SJSA1 (cell line): ENCODE measurements at places on chromosomes 11 and 22. TPM values are rescaled to one million over a fixed set of nuclear protein-coding genes. Genes with fewer than 3 reads are reported as not detected.

The CCDC87 gene
- 0.34 TPM in 1 of 2 replicates, not detected in the other for total RNA-seq

The PGAP2 gene
- total RNA-seq = 6.7 and 16.1 TPM in 2 replicates

The NLRP14 gene
- not detected in 2 replicates for total RNA-seq

The OR52E5 gene
- not detected in 2 replicates for total RNA-seq

The UVRAG gene
- 7.7 and 25.2 TPM in 2 replicates for total RNA-seq

The CD3D gene
- total RNA-seq = not detected in 2 replicates

The INS gene
- not detected in 2 replicates for total RNA-seq

The RBMXL2 gene
- total RNA-seq = not detected in 2 replicates

The AMOTL1 gene
- 10.1 and 14.8 TPM in 2 replicates for total RNA-seq

The MS4A7 gene
- total RNA-seq = not detected in 2 replicates

The LSP1 gene
- total RNA-seq = 0.50 and 3.4 TPM in 2 replicates

The ART1 gene
- total RNA-seq = not detected in 2 replicates

The ZNRF3 gene
- 3.2 and 6.0 TPM in 2 replicates for total RNA-seq

The CHADL gene
- 0.11 TPM in 1 of 2 replicates, not detected in the other for total RNA-seq

DNA sequence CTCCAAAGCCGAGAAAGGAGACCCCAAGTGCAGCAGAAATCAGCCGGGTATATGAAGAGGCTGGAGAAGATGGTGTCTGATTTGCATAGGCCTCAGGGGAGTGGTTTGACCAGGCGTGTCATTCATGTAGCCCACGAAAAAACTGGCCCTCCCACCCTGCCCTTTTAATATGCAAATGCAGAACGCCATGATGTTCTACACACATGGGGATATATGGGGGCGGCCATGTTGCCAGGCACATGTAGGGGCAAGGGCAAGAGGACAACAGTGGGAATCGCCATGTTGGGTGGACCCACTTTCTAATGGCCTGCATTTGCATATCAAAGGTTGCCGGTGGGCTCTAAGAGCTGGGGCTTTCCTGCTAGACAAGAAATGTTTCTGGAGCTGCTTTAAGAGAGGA lies 86.4 kb downstream of the ISX start:
- no peak for DNase-seq

GRCh38 chr22:16651217-16651616 lies 58.6 kb upstream of the CCT8L2 start:
- DNase-seq = no peak

DNA sequence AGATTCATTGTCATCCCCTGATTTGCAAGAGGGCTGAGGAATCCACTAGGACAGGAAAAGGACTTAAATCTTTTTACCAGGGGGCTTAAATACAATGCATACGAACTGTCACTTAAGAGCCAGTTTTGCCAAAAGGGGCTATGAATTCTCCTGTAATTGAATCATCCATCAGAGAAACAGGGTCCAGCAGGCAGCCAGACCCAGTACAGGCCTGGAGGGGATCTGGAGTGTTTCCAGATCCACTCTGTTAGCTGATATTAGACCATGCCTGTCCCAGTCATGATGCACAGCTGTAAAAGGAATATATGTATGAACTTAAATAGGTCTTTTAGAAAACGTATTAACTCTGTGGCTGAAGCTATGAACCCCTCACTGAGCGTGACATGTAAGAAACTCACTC lies 53.8 kb upstream of the PRSS23 start:
- no peak for DNase-seq

DNA sequence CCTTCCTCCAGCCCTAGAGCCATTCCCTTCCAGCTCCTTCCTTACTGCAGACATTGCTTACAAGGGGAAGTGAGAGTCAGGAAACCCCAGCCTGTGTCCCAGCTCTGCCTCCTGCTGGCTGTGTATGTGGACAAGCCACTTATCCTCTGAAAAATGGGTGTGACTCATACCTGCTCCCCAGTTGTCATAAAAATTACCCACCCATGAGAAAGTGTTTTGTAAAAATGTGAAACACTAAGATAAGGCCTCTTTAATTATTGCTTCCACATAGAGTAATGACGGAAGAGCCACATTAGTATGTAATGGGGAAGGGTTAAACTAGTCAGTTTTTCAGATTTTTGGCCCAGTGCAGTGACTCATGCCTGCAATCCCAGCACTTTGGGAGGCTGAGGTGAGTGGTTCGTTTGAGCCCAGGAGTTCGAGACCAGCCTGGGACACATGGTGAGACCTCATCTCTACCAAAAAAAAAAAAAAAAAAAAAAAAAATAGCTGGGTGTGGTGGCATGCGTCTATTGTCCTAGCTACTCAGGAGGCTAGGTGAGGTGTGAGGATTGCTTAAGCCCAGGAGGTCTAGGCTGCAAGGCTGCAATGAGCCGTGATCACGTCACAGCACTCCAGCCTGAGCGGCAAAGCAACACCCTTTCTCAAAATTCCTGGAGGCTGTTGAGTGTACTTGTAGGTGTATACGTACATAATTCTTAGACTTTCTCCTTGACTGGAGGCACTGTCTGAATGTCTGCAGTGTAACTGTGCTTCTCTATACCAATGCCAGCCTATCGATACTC lies 84.9 kb downstream of the CTTN start:
- DNase-seq = no peak

DNA sequence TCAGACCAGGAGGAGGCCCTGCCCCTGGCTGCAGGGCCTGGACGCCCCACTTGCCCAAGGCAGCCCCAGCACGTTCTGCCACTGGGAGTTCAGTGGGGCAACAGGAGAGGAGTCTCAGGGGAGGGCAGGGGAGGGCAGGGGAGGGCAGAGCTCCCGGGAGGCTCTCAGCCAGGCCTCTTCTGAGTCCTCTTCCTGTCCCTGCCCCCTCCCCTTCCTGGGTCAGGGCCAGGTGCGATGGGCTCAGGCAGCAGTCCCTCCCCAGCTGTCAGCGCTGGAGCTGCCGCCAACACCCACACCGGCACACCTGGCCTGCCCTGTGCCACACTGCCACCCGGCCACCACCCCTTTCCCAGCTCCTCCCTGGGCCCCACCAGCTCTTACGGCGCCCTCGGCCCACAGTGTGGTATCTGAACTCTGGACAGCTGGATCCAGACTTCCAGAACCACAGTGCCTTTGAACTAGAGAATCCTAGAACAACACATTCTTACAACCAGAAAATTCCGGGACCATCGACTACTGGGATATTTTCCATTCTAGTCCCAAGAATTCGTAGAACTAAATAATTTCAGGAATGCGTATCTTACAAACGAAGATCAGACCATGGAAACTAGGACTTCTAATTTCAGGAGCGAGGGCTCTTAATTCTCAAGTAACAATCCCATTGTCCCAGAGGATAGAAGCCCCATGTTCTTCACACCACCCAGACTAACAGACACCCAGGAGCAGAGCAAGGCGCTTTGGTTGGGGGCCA lies 21.8 kb downstream of the RPL3 start:
- DNase-seq = no peak

DNA sequence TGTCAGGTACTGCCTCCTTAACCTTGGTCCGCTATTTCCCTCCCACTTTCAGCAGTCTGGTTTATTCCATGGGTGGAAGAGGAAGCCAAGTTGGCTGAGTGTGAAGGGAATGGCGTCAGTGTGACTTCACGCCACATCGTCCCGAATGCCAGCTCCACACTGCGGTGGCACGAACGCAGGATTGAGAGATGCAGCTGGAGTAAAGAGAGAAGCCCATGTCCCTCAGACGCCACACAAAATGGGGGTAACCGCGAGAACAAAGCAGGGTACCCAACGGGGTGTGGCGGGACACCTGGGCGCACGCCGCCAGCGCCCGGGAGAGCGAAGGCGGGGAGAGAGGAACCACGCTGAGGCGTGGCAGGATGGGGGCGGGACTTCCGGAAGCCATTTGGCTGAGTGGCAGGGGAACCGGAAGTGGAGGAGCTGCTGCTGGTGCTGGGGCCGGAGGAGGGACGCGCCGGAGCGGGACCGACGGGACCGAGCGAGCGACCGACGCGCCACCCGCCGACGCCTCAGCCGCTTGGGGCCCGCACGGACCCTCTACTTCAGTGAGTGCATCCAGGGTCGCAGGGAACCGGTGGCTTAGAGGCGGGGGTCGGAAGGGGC lies at the start of gene PAFAH1B2:
Gene PAFAH1B2 (plus strand): TSS at position 417 of the 606 bp plus-strand sequence. CDS start 8,161 bp downstream, outside the sequence.
- peak; percentile 87 for DNase-seq

GRCh38 chr11:44192462-44193100 lies 97.1 kb downstream of the EXT2 start:
- no peak for DNase-seq

GRCh38 chr11:12121517-12121916 lies 11.1 kb downstream of the MICAL2 start:
- DNase-seq = no peak

DNA sequence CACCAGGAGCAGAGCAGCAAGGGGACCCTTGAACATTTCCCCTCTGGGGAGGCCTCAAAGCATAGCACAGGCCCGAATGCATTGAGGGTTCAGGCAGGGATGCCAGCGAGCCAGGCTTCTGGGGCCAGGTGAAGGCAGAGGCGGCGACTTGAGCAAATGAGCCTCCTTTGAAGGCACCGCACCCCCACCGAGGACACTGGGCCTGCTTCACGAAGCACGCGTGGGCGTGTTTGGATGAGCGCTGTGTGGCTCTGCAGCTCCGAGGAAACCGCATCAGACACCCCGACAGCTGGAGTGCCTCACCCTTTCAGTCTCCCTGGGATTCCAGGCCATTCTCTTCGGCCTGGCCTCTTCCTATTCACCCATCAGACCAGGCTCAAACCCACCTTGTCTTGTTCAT lies 301.8 kb downstream of the NTM start:
- no peak for DNase-seq

DNA sequence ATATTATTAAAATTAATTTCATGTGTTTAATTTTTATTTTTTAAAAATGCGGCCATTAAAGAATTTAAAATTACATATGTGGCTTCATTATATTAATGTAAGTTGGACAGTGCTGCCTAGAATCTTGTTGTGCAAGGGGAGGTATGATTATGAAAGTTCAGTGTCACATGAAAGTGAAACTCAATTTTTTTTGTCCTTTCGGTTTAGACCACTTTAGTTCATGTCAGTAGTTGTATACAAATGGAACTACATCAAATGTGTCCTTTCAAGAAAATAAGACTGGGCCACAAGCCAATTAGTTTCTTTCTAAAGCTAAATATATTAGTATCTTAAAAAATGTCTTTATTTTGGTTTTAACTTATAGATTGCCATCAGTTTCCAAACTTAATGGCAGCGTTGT lies 35.7 kb downstream of the TBCEL start:
- no peak for DNase-seq

DNA sequence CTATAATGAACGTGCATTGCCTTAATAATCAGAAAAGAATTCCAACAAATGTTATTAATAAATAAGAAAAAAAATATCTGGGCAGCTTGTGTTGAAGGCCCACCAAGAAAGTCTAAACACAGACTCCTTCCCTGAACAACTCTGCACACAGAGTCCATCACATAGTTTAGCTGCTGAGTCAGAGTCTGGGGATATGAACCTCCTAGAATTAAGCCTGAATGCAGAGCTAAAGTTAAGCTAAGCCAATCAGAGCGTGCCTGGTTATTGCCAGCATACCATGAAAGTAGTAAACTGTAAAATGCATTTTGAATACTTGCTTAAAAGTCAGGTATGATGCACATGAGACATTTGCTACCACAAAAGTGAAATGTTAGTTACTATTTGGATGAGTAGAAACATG lies 25.6 kb upstream of the TENM4 start:
- DNase-seq = no peak

GRCh38 chr11:88183233-88183632 lies 8.0 kb upstream of the RAB38 start:
- DNase-seq = no peak

DNA sequence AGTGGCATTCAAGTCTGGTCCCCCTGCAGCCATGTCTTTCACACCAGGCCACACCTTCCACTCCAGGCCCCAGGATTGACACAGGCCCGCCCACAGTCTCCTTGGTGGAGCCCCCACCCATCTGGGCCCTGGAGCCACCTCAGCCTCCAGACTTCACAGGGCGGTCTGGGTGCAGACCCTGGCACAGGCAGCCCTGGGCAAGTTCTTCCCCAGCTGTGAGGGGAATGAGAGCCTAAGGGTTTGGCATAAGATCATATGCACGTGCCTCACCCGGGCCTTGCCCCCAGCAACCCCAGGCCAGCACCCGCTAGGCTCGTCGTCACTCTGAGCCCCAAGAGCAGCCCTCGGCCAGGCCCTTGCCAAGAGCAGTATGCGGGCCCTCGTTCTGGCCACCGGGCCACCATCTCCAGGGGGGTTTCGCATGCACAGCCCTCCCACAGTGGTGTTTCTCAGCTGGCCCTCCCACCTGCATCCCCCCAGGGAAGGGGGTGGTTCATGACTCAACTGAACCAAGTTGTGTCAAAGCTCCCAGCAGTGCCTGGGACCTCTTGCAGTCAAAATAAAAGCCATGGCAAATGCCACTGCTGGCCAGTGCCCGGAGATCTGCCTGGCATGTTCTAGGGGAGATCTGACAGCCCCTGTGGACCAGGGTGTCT lies 70.4 kb upstream of the KCNQ1OT1 start:
- DNase-seq = no peak

- peak; percentile 31 for DNase-seq
These were observed 88.6 kb downstream of the PLEKHA7 start for GRCh38 chr11:16925561-16926065.

DNA sequence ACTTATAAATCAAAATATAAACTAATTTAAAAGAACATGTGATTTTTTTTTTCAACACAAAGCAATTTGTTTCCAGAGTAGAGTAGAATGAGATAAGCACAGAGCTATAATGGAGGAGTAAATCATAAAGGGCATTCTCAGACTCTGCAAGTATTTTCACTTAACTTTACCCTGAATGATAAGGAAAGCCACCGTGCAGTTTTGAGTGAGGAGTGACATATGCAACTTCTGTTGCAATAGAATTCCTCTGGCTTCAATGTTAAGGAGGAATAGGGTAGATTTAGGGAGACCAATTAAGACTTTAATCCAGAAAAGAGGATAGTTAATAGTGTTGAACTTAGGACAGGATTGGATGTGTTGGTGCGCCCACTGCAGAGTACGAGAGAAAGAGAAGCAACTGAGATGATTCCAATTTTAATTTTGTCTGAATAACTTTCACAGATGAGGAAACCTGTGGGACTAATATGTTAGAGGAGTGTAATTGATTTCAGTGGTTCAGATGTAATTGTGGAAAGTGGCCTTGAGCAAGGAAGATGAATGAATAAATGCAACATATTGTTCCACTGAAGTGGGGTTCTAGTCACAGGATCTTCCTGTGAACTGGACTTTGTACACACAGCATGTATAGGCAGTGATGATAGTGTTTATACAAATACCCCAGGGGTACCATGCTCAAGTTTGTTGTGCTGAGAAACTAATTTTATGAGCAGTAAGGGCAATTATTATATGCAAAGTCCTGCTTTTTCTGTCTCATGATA lies 255.5 kb upstream of the ANO3 start:
- DNase-seq = no peak

DNA sequence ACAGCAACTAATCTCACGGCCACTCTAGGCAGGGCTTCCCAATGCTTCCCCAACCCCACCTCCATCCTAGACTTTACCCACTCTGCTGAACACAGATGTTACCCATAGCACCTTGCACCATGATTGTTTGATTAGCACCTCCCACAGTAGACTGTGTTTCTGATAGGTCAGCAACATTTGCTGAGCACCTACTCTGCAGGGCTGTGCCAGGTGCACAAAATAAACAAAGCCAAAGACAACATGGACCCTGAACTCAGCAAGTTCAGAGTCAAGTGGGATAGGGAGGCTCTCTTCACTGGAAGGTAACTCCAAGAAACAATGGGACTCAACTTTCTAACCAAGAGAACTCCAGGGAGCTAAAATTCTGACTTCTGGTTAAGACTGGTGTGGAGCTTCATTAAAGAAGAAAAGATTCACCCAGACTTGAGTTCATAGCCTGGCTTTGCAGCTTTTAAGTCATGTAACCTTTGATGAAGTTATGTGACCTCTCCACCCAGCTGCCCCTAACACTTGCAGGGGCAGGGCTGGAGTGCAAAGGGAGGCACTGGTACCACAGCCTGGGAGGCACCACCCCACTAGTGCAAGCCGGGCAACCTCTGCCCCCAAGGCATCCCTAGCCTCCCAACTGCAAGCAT lies 6.7 kb upstream of the RTN4RL2 start:
- DNase-seq = no peak

GRCh38 chr11:103234974-103235373 lies 125.7 kb downstream of the DYNC2H1 start:
- peak; percentile 31 for DNase-seq
